ENCODE measurements at places on chromosomes 6 and 20.

DNA sequence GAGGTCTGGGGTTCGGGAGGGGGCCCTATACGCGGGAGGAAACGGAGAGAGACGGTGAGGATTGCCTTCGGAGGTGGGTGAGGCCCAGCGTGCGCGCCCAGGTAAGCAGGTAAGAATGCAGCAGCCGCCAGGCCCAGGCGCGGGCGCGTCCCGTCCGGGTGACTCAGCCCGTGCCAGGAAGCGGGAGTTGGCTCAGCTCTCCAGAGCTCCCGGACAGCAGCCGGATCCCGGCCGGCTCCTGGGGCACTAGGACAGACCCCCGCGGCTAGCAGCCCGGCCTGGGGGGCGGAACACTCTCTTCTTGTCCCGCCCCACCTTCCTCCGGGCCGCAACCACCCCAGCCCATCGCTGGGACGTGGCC lies 1.5 kb upstream of the MDFI start:
- peak overlapping the region; percentile 54 for H3K4me3 ChIP-seq
- H3K36me3 ChIP-seq: peaks cover 9% of the 10 kb centered on the region
- DNase-seq: no peak
- H3K27me3 ChIP-seq: no peaks in the 10 kb centered on the region

DNA sequence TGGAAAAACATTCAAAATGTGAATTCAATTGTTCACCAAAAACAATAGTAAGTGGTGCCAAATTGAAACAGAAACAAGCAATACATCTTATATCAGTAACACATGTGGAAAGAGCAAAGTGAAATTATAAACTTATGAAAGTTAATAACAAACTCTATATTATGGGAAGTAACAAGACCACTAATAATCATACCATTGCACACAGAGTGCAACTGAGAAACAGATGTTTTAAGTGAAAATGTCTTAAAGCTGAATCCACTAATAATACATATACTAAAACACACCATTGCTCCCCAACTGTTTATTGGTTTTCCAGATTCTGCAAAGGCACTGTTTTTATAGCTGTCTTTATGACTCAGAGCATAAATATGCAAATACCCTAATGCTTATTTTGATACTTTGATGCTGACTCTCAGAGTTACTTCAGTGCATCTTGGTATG lies 292.3 kb downstream of the RFPL4B start:
- no peak overlapping the region for H3K4me3 ChIP-seq
- DNase-seq: no peak
- H3K36me3 ChIP-seq: no peaks in the 10 kb centered on the region
- no peak overlapping the region for H3K27ac ChIP-seq
- H3K4me1 ChIP-seq: no peaks in the 10 kb centered on the region

- no peaks in the 10 kb centered on the region for H3K36me3 ChIP-seq
- H3K4me1 ChIP-seq: no peaks in the 10 kb centered on the region
- no peak for DNase-seq
- H3K27me3 ChIP-seq: no peaks in the 10 kb centered on the region
- no peak overlapping the region for H3K4me3 ChIP-seq
- no peak overlapping the region for H3K27ac ChIP-seq
Measured at GRCh38 chr20:54004445-54004844, 65.9 kb downstream of the BCAS1 start.

GRCh38 chr20:64065974-64066343 lies 3.0 kb downstream of the TCEA2 start:
- DNase-seq: no peak
- H3K27me3 ChIP-seq: no peaks in the 10 kb centered on the region
- H3K4me1 ChIP-seq: peaks cover 50% of the 10 kb centered on the region

GRCh38 chr6:107813555-107814194 lies 10.4 kb downstream of the SCML4 start:
- H3K36me3 ChIP-seq: no peaks in the 10 kb centered on the region
- H3K4me1 ChIP-seq: peaks cover 4% of the 10 kb centered on the region
- H3K4me3 ChIP-seq: no peak overlapping the region
- no peak for DNase-seq
- no peak overlapping the region for H3K27ac ChIP-seq

DNA sequence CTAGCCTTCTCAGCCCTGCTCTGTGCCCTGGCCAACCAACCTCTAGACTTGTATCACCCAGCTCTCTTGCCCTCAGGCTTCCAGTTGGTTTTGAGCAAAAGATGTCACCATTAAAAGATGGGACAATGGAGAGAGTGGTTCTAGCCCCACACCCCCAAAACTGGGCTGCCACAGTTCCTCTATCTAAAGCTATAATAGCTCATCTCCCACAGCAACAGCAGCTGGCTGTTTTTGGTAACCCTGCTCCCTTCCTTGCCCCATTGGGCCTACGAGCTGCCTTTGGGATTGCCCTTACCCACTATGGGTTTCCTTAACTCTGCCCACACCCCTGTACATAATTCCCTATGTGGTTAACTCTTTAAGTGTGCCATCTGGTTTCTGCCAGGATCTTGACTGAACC lies 7.6 kb upstream of the SRSF3 start:
- peaks cover 9% of the 10 kb centered on the region for H3K4me1 ChIP-seq
- DNase-seq: no peak
- H3K4me3 ChIP-seq: no peak overlapping the region
- H3K27ac ChIP-seq: no peak overlapping the region
- no peaks in the 10 kb centered on the region for H3K27me3 ChIP-seq

- no peak overlapping the region for H3K4me3 ChIP-seq
- H3K27ac ChIP-seq: no peak overlapping the region
- no peaks in the 10 kb centered on the region for H3K27me3 ChIP-seq
- no peaks in the 10 kb centered on the region for H3K4me1 ChIP-seq
- no peaks in the 10 kb centered on the region for H3K36me3 ChIP-seq
Measured at GRCh38 chr6:87210979-87211378, 55.6 kb downstream of the ZNF292 start.

GRCh38 chr6:64672131-64672530 lies 1034.9 kb downstream of the EYS start:
- H3K36me3 ChIP-seq: no peaks in the 10 kb centered on the region
- no peak for DNase-seq
- no peak overlapping the region for H3K27ac ChIP-seq
- no peak overlapping the region for H3K4me3 ChIP-seq

- H3K4me3 ChIP-seq: no peak overlapping the region
- no peaks in the 10 kb centered on the region for H3K36me3 ChIP-seq
- H3K4me1 ChIP-seq: no peaks in the 10 kb centered on the region
- H3K27ac ChIP-seq: no peak overlapping the region
- no peaks in the 10 kb centered on the region for H3K27me3 ChIP-seq
Measured at GRCh38 chr6:93792746-93793145, 373.4 kb upstream of the EPHA7 start.

DNA sequence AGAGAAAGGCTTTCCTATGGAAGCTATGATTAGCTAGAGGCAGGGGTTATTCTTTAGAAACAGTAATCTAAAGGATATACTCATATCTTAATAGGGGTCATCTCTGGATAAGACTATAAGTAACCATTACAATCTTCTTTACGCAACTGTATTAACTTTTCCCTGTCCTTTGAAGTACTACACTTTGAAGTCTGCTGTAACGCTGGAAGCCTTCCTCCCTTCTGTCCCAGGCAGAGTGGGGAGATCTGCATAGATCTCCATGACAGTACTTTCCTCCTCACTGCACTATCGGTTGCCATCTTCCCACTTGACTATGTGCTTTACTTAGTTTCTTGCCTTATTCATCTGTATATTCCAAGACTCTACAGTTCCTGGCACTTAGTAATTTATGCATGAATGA lies 20.1 kb downstream of the SLC35B3 start:
- H3K36me3 ChIP-seq: peaks cover 99% of the 10 kb centered on the region
- DNase-seq: no peak
- H3K4me3 ChIP-seq: no peak overlapping the region
- H3K4me1 ChIP-seq: no peaks in the 10 kb centered on the region
- H3K27ac ChIP-seq: no peak overlapping the region

- H3K36me3 ChIP-seq: no peaks in the 10 kb centered on the region
- DNase-seq: no peak
- no peak overlapping the region for H3K4me3 ChIP-seq
- H3K4me1 ChIP-seq: peaks cover 6% of the 10 kb centered on the region
- H3K27me3 ChIP-seq: peaks cover 34% of the 10 kb centered on the region
- no peak overlapping the region for H3K27ac ChIP-seq
Measured at GRCh38 chr20:46034039-46034438, 5.0 kb downstream of the SLC12A5 start.

DNA sequence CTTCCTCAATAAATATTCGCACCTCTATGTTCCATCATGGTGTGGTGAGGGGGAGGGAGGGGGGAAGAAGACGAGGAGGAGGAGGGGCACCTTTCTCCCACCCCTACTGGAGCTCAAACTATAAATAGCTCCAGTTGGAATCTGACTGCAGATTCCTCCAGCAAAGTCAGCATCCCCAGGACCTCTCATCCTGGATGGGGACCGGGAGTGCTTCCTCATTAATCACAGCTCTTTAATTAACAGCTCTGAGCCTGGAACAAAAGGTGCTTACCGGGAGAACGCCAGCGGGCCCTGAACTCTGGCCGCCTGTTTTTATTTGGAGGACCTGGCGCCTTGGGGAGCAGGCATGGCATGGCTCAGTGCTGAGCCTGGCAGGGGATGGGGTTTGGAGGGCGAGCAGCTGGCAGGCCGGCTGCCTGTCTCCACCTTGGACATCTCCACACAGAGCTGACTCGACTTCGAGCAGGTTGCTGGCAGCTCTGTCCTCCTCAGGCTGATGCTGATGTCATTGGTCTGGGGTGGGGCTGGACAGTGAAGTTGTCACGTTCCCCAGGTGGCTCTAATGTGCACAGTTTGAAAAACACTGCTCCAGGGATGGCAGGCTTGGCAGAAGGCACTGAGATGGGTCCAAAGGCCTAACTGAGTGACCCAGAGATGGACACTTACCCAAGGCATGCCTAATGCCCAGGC lies 180.4 kb downstream of the DHX35 start:
- H3K4me3 ChIP-seq: no peak overlapping the region
- H3K36me3 ChIP-seq: no peaks in the 10 kb centered on the region
- no peaks in the 10 kb centered on the region for H3K27me3 ChIP-seq
- DNase-seq: no peak
- H3K27ac ChIP-seq: no peak overlapping the region

DNA sequence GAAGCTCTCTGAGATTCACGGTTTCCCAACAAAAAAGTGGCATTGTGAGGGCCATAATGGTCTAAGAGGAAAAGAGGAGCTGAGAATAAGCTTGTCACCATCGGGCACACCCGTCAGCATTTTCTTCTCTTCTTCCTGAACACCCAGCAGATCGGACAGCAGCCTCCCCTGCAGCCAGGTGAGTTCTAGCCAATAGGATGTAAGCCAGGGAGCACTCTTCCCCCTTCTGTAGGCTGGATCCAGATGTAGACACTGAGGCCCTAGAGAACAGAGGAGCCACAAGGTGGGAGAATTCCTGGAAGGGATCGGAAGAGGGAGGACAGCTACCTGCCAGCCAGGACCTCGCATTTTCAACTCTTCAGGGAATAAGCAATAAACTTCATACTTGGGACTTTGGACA lies 228.0 kb downstream of the SYNDIG1 start:
- no peaks in the 10 kb centered on the region for H3K36me3 ChIP-seq
- H3K4me1 ChIP-seq: no peaks in the 10 kb centered on the region
- H3K27ac ChIP-seq: no peak overlapping the region

GRCh38 chr6:35600659-35601125 lies 88.0 kb upstream of the TULP1 start:
- H3K27me3 ChIP-seq: no peaks in the 10 kb centered on the region
- H3K4me1 ChIP-seq: peaks cover 50% of the 10 kb centered on the region
- H3K36me3 ChIP-seq: peaks cover 6% of the 10 kb centered on the region
- H3K27ac ChIP-seq: peak overlapping the region; percentile 93
- DNase-seq: no peak

DNA sequence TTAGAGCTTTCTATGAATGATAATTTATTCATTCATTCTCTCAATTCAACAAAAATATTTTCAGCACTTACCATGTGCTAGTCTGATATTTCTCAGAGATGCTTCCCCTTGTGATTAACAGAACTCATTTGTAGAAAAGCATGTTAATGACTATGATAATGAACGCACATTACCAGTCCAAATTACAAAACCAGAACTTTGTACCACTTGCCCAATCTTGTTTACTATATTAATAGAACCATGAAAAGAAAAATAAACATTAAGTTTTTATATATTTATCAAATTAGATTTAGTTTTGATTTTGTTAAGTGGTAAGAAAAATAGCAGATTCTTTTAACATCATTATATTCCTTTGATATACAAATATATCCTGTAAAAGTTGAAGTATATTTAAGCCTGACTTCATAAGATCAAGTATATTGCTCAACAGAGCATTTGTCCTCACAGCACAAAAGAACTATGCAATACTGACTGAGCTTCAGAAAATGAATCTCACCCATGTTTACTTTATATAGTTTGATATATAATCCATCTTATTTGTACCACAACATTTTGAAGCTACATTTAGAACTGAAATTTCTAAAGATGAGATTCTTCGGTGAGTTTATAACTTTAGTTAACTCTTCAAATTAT lies 48.9 kb downstream of the TMEM244 start:
- no peaks in the 10 kb centered on the region for H3K36me3 ChIP-seq
- no peaks in the 10 kb centered on the region for H3K4me1 ChIP-seq
- H3K27ac ChIP-seq: no peak overlapping the region
- DNase-seq: no peak

DNA sequence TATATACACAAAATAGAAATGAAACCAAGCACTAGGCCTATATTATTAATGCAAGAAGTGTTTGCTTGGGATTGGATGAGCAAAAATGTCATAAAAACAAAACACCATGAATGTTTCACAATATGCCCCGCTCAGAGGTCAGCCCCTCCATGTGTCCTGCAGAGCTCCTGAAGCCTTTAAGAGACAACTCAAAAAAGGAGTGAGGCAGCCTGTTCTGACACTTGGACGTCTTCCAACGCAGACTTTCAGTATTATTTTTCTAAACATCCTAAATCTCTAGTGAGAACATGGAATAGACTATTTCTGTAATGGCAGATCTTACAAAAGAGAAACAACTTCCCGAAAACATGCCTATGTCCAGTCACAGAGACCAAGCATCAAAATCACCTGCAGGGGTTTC lies 322.6 kb downstream of the PRKN start:
- no peaks in the 10 kb centered on the region for H3K4me1 ChIP-seq
- H3K4me3 ChIP-seq: no peak overlapping the region
- H3K27ac ChIP-seq: no peak overlapping the region
- no peaks in the 10 kb centered on the region for H3K36me3 ChIP-seq
- no peaks in the 10 kb centered on the region for H3K27me3 ChIP-seq

Measured in esophagus squamous epithelium (tissue), 5 donors.